ENCODE measurements at places on chromosomes 3 and 15.

DNA sequence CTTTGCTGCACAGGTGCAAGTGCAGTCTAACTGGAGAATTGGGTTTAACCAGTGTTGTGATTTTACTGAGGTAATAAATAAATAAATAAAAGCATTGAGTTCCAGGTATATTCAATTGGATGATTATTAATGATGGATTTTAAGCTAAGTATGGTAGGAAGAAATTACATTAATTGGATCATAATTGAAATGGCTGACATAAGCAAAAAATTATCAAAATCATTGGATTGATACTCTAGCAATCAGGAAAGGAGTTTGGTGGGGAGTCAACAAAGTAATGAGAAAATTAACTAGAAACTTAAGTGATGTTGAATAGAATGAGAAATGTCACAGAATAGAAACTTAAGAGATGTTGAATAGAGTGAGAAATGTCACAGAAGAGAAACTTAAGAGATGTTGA lies 981.9 kb downstream of the SI start:
- no peak for DNase-seq

DNA sequence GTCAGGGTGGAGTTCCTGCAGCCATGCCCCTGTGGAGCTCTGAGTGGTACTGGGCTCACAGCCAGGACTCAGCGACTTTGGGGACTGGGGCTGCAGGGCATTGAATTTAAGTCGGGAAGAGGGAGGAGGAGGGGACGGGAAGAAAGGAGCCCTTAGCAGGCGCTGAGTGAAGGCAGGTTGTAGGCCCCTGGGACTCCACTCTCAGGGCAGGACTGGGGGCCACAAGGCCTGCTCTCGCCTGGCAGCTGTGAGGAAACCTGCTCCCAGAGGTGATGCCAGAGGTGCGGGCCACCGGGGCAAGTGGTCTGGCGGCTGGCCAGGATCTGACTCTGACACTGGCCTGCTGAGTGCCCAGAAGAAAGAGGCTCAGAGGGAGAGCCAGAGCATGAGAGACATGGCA lies 73.5 kb downstream of the EPHB3 start:
- no peak for DNase-seq

DNA sequence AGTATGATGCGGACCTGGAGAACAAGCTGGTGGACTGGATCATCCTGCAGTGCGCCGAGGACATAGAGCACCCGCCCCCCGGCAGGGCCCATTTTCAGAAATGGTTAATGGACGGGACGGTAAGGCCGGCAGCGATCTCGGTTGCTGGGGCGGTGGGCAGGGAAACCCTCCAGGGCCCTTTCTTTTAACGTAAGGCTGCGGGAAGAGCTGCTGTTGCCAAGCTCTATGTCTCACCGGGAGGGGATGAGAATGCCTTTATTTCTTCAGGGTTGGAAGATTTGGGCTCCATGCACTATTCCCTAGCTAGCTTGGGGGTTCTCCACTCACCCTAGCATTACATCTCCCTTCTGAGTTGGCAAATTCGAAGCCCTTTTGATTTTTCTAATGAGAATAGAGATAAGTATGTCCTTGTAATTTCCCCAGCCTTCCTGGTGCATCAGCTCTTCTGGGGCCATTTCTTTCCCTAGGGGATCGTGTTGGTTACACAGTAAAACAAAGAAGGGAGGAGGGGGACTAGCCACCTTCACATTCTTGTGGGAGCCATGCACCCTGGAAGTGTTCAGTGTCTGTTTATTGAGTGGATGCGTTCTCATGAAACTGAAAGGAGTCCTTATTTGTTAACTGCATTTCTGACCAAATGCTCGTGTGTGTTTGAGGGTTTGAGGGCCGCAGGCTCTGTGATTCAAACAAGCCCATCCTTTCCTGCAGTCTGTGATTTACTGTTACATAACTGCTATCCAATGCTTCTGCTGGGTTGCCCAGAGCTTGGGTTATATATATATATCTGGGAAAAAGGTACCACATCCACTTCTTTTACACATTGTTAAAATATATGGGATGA lies 982 bp downstream of the TAGLN3 start:
- DNase-seq = no peak

- DNase-seq = no peak
Measured at GRCh38 chr3:172315401-172316091, 132.7 kb downstream of the GHSR start.

GRCh38 chr3:192850451-192850981 lies 67.1 kb downstream of the MB21D2 start:
- no peak for DNase-seq

GRCh38 chr3:115982629-115983028 lies 359.3 kb downstream of the GAP43 start:
- DNase-seq = no peak

DNA sequence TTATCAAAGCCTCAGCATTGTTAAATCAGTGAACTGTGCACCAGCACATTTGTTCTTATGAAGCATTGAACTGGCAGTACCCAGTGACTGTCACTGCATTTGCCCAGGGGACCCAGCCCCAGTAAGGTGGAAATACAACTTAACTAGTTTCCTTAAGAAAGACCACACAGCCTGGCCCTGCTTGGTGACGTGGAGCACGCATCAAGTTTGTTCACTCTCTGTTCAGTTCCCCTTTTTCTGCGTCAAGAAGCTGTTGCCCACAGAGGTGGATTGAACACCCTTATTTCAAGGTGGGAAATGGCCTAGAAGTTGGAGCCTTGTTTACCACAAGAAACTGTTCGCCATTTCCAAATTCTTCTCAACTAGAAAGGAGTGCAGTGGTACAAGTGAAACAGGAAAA lies 69.9 kb upstream of the AGBL1 start:
- DNase-seq = no peak

GRCh38 chr15:89070197-89071124 lies 17.8 kb upstream of the ABHD2 start:
- DNase-seq = no peak

DNA sequence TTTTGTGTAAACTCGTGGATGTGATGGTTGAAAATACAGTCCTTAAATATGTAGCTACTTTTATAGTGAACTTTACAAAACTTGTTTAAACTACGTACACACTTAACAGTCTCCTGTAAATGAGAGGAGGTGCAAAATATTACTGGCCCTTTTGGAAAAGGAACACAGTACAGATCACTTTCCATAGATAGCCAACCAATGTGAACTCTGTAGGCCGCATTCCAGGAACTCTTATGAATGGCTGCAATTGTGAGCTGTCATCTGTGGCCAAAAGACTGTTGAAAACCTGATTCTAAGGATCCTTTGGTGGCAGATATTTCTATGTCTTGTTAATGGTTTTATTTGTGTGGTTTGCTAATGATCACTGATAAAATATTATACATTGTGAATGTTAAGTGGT lies 6.2 kb downstream of the TSC22D2 start:
- DNase-seq = peak; percentile 17

DNA sequence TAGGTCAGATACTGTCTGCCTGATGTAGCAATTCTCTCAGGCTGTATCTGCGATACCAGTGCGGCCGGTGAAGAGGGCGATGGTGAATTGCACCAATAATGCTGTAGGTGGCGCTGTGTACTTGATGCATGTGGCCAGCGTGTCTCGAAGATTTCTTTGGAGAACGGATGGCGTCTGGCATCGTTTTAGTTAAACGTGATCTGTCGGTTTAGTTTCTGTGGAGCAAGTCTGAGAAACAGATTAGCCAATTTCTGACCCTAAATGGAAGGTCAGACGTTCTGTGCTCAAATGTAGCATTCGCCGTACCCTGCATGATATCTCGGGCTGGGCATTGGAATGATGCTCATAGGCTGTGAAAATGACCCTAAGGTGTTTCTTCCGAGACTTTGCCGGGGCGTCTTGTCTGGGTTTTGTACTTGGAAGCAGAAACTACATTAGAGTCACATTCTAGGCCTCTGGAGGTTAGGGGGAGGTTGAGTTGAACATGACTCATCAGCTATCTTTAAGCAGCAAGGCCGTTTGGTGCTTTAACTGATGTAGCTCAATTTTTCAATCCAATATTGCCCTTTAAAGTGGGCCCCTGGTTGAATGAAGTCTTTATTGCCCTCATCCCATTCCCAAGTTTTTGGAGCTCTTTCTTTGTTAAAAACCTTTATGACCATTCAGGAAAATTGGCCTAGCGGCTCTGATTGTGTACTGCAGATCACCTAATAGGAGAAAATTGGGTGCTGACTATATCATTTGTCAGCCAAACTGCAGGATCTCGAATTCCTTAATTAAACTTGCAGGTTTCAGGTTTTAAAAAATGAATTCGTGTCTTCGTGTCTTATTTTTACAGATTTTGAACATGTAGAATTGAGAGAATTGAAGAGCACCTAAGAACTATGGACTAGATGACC lies 80.0 kb downstream of the SQOR start:
- peak; percentile 14 for DNase-seq

DNA sequence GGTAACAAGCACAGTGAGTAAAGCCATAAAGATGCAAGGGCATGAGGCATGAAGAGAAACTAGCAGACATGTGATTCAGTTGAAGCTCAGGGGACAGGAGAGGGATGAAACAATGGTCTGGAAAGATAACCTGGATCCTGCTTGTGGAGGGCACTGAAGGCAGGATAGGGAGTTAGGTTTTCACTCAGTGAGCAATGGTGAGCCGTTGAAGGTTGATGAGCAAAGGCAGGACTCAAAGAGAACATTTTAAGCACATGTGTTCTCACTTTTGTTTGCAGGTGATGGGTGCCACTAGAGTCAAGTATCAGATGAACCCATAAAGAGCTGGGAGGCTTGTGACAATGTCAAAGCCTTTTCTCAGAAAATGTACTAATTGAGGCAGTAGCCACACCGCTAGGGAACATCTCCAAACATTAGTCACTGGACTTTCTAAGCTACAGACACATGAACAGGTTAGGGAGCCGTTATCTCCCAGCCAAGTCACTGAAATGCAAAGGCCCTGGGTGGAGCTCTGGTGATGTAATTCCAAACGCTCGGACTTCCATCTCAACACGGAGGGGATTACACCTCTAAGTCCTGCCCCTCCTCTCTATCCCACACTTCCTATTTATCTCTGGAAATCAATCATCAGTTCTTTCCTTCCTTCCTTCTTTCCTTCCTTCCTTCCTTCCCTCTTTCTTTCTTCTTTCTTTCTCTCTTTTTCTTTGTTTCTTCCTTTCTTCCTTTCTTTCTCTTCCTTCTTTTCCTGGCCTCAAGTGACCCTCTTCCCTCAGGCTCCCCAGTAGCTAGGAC lies 22.7 kb downstream of the KLHL6 start:
- no peak for DNase-seq

GRCh38 chr3:50559702-50560101 lies 7.8 kb downstream of the C3orf18 start:
- no peak for DNase-seq

- peak; percentile 49 for DNase-seq
Measured at GRCh38 chr3:190586631-190587011, 72.7 kb downstream of the IL1RAP start.

DNA sequence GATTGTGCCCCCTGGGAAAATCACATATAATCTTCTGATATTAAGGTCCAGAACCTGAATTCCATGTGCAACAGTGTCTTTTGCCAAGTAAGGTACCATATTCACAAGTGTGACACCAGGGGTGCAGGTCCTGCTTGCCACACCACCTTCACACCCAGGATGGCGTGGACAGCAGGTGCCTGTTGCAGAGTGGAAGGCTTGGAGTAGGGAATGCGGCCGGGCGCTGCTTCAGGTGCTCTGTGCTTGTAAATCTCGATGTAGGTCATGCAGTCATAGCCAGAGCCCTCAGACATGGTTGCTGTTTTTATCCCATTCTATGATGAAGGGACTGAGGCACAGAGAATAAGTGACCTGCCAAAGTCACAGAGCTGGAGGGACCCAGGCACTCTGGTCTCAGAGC lies 34.5 kb upstream of the GABRG3 start:
- no peak for DNase-seq

- no peak for DNase-seq
Measured at GRCh38 chr15:92044203-92044909, 190.8 kb downstream of the SLCO3A1 start.

- no peak for DNase-seq
Measured at GRCh38 chr15:88871313-88871712, 24.0 kb downstream of the HAPLN3 start.

DNA sequence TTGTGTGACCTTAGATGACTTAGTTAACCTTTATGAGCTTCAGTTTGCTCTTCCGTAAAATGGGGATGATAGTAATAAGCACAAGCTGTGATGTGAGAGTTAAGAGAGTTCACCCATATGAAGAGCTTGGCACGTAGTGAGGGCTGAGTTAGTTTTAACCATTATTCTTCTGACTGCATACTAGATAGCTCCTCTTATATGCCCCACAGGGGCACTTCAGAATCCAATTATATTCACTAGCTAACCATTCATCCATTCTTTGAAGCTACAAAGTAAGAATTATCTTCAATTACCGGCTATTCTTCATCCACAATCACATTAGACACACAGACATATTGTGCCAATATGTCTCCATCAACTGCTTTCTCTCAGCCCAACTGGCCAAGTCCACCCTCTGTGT lies 159.0 kb upstream of the STT3B start:
- no peak for DNase-seq

DNA sequence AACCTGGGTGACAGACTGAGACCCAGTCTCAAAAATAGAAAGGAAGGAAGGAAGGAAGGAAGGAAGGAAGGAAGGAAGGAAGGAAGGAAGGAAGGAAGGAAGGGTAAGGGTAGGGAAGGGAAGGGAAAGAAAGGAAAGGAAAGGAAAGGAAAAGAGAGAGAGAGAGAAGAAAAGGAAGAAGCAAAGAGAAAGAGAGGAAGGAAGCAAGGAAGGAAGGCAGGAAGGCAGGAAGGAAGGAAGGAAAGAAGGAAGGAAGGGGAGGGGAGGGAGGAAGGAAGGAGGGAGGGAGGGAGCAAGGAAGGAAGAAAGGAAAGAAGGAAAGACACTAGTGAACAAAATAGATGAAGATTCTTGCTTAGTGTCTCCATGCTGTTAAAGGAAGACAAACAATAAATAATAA lies 129.1 kb downstream of the SHQ1 start:
- DNase-seq = no peak

GRCh38 chr3:140816372-140817195 lies 125.1 kb upstream of the SLC25A36 start:
- DNase-seq = no peak

DNA sequence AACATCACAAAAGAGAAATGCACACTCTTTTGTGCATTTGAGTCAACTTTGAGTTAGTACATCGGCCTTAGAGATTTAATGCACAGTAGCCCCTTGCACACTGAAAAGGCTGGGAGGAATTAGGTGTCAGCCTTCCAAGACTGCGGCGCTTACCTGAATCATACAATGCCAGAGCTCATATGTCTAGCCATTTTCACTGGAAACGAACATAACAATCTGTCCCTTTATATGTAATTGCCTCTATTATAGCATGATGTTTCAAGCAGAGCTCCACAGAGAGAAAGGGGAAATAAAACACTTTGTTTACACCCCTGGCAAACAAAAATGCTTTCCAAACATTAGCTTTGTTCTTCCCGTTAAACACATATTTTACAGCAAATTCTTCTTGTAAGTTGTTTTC lies 315.7 kb upstream of the SLCO3A1 start:
- no peak for DNase-seq

GRCh38 chr3:190345878-190346277 lies 23.6 kb upstream of the CLDN1 start:
- DNase-seq = no peak

- no peak for DNase-seq
Measured at GRCh38 chr15:40295877-40296560, 11.7 kb downstream of the PLCB2 start.

- no peak for DNase-seq
Measured at GRCh38 chr15:79540551-79540950, 108.4 kb downstream of the MINAR1 start.
